ENCODE measurements at places on chromosomes 12 and 14. TPM values are rescaled to one million over a fixed set of nuclear protein-coding genes. Genes with fewer than 3 reads are reported as not detected.
A peak's percentile ranks its signal among the peaks of the same experiment; 100 is the strongest.

- no peak for DNase-seq
Measured at GRCh38 chr12:114302606-114303315, 103.2 kb downstream of the TBX5 start.

EXD2 gene
- 13.2 TPM for total RNA-seq

GRCh38 chr14:68246074-68246785 lies 426.7 kb downstream of the RAD51B start:
- no peak for DNase-seq

NELL2 gene
- total RNA-seq: 0.25 TPM

GRCh38 chr14:105773584-105773983 lies 247.2 kb downstream of the TMEM121 start:
- DNase-seq: no peak

SRRM4 gene
- total RNA-seq: not detected

DNA sequence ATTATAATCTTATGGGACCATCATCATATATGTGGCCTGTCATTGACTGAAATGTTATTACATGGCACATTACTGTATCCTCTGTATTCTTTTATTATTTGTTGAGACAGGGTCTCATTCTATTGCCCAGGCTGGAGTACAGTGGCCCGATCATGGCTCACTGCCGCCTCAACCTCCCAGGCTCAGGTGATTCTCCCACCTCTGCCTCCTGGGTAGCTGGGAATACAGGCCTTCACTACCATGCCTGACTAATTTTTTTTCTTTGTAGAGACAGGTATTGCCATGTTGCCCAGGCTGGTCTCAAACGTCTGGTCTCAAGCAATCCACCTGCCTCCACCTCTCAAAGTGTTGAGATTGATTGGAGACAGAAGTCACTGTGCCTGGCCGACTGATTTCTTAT lies 153.2 kb downstream of the RASSF9 start:
- no peak for DNase-seq

ERP27 gene
- not detected for total RNA-seq

DNA sequence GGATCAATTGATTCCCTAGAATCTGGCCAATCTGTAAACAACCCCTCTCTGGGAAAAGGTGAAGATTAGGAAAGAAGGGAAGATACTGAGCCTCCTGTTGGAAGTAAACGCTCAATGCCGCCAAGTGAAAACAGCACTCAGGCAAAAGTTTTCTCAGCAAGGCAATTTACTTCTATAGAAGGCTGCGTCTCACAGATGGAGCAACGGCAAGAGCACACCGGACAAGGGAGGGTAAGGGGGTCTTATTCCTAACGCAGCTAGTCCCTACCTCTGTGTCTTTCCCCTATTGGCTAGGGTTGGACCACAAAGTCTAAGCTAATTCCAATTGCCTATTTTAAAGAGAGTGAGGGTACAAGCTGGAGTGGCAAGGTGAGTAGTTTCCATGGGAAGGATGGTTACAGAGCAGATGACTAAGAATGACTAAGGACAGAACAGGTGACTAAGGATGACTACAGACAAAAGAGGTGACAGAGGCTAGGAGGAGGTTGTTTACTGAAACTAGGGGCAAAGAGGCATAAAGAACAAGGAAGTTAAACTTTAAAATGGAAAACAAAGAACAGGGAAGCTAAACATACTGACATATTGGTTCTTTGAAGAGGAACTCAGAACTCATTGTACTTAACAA lies 5.6 kb upstream of the TTC9 start:
- peak; percentile 14 for DNase-seq
